ENCODE measurements at places on chromosomes 5 and 9.

- DNase-seq = no peak
These were observed 39.3 kb downstream of the CAPSL start for GRCh38 chr5:35898952-35899660.

- DNase-seq = no peak
These were observed 197.0 kb downstream of the MCTP1 start for GRCh38 chr5:95087816-95088317.

DNA sequence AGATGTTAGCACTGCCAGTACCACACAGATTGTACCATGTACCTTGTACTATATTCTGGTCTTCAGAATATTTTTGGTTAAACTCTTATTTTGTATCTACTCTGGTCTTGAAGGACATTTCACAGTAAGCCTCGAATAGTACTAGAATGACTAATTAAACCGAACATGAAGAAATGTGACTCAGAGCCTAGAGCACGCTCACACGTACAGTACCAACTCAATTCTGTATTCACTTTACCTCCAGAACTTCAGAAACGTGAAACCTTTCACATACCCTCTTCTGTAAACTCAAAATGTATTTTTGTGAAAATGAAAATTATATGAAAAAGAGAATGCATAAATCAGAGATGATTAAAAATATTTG, 112.8 kb downstream of the MVB12B start:
- DNase-seq = no peak

- DNase-seq = no peak
These were observed 14.8 kb downstream of the NDST1 start for GRCh38 chr5:150522504-150523414.

- no peak for DNase-seq
These were observed 72.3 kb downstream of the IQGAP2 start for GRCh38 chr5:76475385-76475784.

DNA sequence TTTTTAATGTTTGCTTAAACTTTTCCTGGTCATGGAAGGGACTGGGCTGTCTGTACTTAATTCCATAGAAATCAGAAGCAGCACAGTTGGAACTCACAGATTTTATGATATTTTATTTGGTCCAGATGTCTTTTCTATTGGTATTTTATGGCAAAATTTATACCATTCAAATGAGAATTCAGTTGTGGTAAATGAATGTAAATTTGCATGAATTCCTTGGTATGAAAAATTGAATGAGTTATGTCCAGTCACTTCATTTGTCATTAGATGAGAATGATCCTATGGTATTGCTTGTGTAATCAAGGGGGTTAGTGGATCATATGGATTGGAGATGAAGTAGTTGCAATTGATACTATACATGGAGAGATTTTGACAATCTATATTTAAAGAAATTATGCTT, 188.0 kb downstream of the KDM4C start:
- no peak for DNase-seq

DNA sequence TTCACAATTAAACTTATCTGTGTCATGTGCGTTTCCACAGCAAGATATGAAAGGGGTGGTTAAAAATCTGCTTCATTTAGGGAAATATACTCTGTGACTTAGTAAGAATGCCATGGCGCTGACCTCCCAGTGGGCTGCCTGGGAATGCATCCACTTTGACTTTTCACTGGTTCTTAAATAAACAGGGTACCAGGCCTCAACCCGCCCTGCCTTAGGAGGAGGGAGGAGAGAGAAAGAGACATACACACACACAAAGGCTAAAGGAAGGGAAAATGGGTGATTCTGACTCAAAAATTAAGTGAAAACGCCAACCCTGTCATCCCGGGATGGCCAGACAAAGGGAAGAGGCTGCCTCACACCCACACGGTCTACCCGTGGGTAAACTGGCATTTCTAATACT, 122.1 kb downstream of the EBF1 start:
- no peak for DNase-seq

GRCh38 chr9:126430124-126430523, 103.5 kb downstream of the MVB12B start:
- no peak for DNase-seq

DNA sequence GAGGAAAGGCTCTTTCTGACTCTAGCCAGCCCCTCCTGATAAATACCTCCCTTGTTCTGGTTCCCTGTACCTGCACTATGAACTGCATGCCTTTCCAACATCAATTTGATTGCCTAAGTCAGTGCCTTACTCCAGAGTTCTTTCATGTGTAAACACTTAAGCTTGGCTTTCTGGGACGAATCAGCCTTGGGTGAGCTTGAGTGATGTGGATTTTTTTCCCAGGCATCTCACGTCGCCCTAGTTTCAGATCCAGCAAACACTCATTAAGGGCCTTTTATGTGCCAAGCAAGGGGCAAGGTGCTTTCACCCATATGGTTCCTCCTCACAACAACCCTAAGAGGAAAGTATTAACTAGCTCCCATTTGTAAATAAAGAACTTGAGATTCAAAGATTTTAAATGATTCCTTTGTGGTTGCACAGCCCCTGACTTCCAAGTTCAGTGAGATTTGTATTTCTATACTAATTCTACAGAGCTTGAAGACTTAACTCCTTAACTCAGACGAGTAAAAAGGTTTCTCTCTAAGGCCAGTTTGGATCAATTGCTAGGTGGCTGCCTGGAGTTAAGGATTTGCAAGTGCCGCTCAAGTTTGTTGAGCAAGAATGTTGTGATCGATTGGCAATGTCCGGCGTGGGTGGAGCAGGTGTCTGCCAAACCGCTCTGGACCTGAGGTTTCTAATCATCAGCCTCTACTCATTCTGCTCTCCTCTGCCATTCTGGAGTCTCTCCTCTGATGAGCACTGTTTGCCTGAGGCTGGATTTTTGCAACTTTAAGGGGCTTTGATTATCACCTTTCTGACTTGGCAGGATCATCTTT, 20.2 kb upstream of the TJP2 start:
- no peak for DNase-seq

DNA sequence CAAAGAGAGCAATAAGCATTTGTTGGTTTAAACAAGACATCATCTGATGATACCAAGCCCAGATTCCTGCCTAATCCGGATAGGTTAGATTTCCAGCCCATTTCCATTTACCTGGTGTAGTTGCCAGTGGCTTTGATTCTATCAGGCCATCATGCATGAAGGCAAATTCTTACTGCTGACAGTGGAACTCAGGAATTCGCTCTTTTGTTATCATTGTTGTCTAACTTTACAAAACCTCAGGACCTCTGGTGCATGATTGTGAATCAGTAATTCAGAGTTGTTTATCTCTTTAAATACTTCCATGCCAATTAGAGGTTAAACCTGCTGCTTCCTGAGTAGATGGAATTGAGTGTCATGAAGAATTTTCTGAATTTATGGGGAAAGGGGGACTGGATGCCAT, 76.5 kb downstream of the C9orf152 start:
- no peak for DNase-seq

- peak; percentile 96 for DNase-seq
These were observed 12.5 kb upstream of the CTSL start for GRCh38 chr9:87713278-87713987.

GRCh38 chr9:38338342-38339018, 54.0 kb upstream of the ALDH1B1 start:
- DNase-seq = no peak

GRCh38 chr5:56802205-56802604, 13.1 kb upstream of the MAP3K1 start:
- DNase-seq = no peak

- peak; percentile 18 for DNase-seq
These were observed 52.9 kb downstream of the GDNF start for GRCh38 chr5:37786862-37787519.

DNA sequence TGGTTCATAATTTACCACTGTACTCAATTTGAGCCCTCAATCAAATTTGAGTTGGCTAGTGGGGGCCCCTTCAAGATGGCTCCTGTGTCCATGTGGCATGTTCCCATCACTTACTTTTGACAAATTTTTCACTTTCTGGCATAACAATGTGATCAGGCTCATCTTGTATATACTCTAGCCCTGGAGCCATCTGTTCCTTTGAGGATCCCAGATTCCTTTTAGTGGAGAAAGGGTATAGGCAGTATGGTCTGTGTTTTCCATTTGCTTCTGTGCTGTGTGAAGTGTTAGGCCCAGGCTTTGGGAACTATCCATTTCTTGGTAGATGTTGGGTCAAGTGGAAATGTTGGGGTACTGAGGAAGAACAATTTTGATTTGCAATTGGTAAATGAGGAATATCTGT, 45.7 kb downstream of the SH3GL2 start:
- no peak for DNase-seq

DNA sequence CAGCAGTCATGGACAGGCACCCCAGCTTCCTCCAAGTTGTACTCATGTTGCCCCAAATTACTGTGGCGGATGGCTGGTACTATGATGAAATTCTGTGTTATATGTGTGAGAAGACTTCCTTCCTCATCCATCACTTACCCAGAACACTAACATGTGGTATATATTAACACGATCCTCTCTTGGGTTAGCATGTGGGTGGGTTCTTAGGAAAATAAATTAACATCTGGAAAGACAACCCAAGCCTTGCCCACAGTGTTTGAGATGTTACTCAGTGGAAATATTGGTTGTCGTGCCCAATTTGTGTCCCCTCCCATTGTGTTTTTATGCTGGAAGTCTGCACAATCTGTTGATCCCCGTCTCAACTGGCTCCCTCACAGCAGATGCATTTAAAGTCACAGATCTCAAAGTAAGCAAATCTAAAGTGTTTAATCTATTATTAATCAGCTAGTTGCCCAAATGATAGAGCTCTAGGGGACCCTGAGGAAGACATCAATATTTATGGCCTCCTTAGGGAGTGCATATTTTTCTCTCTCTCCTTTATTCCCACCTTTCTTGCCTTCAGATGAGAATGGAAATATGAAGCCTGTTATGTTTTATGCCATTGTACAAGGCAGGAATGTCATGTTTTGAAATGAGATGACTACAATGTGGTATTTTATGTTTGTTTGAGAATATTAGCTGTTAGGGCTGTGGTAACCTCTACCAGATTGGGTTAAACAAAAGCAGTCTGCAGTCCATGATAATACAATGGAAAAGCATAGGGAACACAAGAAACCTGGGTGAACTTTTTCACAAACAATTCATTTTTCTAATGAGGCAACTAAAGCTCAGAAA, 93.9 kb downstream of the GRIA1 start:
- no peak for DNase-seq

- no peak for DNase-seq
These were observed 3.6 kb upstream of the POC5 start for GRCh38 chr5:75720882-75721281.

DNA sequence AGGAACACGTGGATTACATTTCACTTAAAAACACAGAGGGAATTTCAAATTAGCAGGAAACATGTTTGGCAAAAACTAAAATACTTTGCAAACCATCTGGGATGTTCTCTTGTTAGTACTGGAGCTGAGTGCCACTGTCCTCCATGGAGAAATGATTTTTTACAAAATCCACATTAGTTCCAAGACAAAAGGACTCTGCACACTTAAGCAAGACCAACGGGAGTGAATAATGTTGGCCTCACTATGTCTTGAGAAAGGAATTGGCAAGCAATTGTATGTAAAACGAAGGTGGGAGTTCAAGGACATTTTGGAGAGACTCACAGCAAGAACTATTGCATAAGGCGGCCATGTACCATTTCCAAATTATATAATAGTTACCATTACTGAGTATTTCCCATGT, 547.5 kb downstream of the EBF1 start:
- no peak for DNase-seq

DNA sequence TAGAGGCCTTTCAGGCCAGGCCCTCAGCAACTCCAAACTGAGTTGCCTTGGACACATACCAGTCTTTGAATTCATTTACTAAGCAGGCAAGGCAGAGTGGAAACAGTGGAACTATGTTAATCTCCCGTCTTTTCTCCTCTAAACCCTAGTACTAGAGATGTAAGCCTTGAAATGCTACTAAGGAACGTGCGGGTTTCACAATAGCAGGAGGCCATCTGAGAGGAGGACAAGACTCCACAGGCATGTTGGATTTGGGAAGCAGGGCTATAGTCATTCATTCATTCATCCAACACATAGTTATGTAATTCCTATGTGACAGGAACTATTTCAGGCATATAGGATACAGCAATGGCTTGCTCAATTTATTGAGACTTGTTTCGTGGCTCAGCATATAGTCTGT, 3.3 kb upstream of the OCLN start:
- DNase-seq = no peak

GRCh38 chr9:89631384-89631783, 26.6 kb downstream of the GADD45G start:
- no peak for DNase-seq

GRCh38 chr9:98964201-98964600, 20.5 kb downstream of the COL15A1 start:
- no peak for DNase-seq

- peak; percentile 76 for DNase-seq
These were observed 73.5 kb upstream of the PRSS3 start for GRCh38 chr9:33721674-33722358.

- no peak for DNase-seq
These were observed 14.6 kb upstream of the DDX41 start for GRCh38 chr5:177531209-177531940.

DNA sequence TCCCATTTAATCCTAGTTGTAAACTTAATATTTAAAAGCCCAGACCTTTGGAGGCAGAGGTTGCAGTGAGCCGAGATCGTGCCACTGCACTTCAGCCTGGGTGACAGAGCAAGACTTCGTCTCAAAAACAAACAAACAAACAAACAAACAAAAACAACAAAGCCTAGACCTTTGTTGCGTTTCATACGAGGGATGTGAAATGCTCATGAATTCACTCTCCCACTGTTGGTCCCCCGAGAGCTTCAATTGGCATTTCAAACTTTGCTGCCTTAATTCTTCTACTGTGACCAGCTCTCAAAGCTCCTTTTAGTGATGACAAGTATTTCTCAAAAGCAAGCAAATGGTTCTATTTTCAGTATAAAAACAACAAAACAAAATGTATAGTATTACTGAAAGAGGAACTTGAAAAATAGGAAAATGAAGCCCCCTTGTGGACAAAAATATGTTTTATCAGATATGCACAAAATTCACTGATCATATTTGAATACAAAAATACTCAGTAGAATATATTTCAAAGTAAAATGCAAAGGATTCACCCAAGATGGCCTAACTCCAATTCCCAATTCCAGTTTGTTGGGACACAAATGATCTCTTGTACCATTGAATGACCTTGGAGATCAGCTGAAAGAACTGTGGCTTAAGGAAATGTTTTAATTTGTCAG, 140.4 kb downstream of the ESM1 start:
- DNase-seq = peak; percentile 66

- DNase-seq = no peak
These were observed 31.6 kb downstream of the ADRA1B start for GRCh38 chr5:159947708-159948358.

GRCh38 chr5:66829358-66829674, 233.1 kb downstream of the MAST4 start:
- no peak for DNase-seq

GRCh38 chr5:3098821-3099220, 347.3 kb upstream of the IRX2 start:
- DNase-seq = no peak

- DNase-seq = peak; percentile 38
These were observed 49.5 kb downstream of the C5orf22 start for GRCh38 chr5:31581498-31582099.

GRCh38 chr5:36740259-36740898, 134.0 kb downstream of the SLC1A3 start:
- DNase-seq = no peak

GRCh38 chr5:170293273-170293672, 4.3 kb downstream of the LCP2 start:
- DNase-seq = no peak
